ENCODE measurements at places on chromosomes 6 and 20.

GRCh38 chr20:8515810-8516435 is 383.9 kb downstream of the PLCB1 start:
- DNase-seq: no peak

GRCh38 chr6:52000064-52000463 is 87.3 kb downstream of the PKHD1 start:
- no peak for DNase-seq

DNA sequence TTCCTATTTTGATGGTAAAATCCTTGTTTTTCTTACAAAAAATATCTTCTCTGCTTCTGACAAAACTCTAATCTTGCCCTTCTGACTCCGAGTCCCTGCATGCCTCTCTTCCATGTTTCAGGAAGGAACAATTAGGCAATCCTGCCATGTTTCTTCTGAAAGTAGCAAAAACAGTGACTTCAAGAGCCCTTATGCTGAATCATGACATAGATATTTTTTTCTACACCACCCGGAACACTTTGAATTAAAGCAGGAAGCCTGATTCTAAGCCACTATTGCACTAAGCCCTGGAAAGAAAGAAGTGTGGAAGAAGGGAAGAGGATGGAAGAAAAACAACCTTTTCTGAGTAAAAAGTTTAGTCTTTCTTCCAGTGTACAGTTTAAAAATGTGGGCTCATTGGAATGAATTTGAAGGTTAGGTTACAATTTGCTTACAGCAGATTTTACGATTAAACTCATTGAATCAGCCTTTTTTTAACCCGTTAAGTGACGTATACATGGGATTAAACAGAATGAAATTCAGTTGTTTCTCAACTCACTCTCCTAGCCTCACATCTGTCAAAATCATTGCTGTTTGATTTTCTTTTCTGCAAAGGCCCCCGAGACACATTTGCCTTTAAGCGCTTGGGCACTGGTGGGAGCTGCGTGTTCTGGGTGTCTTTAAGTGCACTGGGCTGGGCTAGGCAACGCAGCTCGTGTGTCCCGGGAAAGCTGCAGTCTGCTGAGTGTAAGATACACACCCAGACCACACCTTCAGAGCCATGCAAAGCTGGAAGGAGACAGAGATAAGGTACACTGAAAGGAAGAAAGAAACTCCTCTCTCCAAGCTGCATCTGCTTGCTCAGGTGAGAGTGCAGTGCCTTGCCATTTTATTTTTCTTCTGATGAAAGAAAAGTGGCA is 159.4 kb upstream of the CITED2 start:
- DNase-seq: no peak

DNA sequence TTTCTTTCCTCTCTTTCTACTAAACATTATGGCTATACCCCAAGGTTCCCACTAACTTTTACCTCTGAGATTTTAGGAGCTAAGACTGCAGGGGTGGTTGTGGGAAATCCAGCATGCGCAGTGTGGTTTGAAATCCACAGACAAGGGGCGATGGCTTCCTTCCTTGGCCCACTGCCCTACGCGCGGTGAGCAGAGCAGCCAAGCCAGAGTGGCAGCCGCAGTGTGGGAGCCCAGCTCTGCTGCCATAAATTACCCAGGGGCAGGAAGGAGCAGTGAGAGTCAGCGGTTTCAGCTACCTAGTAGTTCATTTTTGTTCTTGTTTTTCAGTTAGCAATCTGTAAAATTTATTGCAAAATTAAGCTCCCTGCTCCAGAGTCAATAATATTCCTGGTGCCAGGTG is 101.4 kb downstream of the BMP2 start:
- DNase-seq: no peak

GRCh38 chr20:1618954-1619540 is 762 bp downstream of the SIRPB1 start:
- DNase-seq: no peak

- no peak for DNase-seq
Measured at GRCh38 chr6:36958775-36959554, 4.4 kb downstream of the PI16 start.

DNA sequence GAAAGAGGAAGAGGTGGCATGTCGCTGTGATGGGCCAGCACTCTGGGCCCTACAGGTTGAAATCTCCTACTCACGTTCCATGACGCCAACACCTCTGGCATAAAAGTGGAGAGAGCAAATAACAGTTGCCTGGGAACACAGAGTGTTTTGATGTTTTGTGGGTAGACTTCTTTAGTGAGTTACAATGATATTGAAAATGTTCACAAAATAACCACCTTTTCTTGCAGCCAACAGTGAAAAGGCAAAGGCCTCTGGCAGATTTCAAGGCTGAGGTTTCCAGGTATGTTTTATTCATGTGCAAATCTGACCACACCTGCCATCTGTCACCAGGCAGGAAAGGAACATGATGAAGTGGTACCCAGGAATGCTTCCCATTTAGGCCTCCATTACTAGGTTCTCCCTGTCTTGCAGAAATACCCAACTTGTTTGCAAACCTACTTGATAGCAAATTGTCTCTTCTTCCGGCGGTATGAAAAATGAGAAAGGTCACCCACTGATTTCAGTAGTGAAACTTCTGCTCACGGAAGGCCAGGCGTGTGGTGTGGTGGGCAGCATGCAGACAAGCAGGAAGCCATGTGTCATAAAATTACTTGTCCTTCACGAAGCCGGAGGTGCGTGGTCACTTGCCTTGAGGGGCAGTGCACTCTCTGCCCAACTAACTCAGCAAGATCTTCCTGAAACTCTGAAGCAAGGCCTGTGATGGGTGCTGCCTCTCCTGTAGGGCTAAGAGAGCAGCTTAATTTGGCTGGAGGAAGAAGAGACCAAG is 299.1 kb upstream of the PRDM1 start:
- DNase-seq: peak; percentile 29

DNA sequence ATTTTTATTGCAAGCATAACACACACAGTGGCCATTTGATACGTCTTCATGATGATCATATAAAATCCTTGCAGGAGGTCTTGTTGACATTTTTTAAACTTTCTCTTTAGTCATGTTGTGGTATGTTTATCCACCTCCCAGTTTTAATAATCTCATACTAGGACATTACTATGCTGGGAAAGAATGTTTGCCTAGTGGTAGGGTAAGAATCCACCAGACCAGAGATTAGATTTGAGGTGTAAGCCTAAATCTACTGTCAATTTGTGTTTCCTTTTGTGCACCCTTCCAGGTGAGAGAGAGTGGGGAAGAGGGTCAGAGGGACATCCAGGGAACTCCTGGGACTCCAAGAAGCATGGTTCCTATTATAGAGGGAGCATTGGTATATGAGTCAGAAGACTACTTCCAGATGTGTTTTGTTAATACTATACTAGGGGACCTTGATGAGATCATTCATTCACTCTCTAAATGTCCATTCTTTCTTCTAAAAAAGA is 298.3 kb upstream of the SASH1 start:
- no peak for DNase-seq

DNA sequence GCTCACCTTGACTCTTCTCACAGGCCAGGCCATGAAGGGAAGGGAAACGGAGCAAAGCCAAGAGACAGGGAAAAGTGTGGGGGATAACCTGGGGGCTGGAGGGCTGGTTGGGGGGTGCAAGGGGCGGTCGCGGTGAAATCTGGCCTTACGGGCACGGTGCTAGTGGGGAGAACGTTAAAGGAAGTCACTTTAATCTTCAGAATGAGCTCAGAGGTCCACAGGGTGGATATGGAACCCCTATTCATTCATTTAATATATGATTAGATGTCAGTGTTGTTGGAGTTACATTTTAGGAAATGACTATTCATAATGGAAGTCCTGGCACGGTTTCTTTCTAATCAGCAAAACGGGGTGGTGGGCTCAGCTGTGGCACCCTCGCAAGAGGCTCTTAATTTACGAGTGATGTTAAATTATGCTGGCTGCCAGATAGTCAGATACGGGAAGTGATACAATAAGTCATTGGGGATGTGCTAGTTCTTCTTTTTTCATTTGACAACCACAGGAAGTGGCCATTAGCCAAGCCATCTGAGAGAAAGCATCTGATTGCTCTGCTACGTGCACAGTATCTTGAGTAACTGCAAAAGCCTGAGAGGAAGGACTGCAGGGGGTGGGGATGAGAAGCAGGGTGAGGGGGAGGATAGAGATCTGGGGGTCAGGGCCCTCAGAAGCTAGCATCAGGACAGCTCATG is 253.0 kb downstream of the QKI start:
- no peak for DNase-seq

GRCh38 chr20:38181207-38181801 is 16.2 kb upstream of the TGM2 start:
- DNase-seq: no peak

GRCh38 chr6:41779336-41779735 is 364 bp downstream of the FRS3 start:
- DNase-seq: no peak

- no peak for DNase-seq
Measured at GRCh38 chr6:141587482-141588266, 545.1 kb upstream of the GJE1 start.

GRCh38 chr6:14436592-14437132 is 319.1 kb downstream of the CD83 start:
- DNase-seq: no peak

- DNase-seq: no peak
Measured at GRCh38 chr6:65790666-65791065, 83.6 kb upstream of the EYS start.

DNA sequence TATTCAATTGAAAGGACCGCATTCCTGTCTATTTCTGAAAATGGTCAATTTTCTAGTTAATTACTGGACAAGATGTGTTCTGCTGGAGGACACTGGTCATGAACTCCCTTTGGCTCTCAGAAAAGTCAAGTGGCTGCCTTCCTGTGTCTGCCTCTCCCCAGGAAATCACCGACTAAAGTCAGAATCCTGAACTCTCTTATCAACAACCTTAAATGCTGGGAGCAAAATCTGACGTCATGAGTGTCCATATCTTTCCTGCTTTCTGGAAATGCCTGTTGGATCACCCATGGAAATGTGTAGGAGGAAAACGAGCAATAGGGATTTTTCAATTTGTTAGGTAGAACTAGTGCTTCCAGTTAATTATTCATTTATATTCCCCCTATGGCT is 53.5 kb upstream of the PLCB1 start:
- no peak for DNase-seq

GRCh38 chr6:72916298-72916697 is 294.4 kb downstream of the KCNQ5 start:
- no peak for DNase-seq

GRCh38 chr20:51446230-51446629 is 96.3 kb downstream of the NFATC2 start:
- DNase-seq: no peak

GRCh38 chr20:42313704-42314103 is 695.5 kb upstream of the CHD6 start:
- DNase-seq: no peak

DNA sequence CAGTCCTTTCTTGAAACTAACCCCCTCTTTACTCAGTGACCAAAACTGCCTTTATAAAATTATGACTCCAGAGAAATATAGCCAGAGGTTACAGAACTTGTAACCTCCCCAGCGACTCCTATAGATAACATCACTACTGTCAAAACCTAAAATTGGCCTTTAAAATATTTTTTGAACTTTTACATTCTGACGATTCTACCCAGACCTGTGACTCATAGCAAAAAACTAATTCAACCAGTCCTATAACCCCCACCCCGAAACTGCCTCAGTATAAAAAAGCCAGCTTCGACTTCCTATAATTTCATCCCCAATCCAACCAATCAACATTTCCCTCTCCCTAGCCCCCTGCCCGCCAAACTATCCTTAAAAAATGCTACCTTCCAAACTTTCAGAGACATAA is 13.9 kb downstream of the JPH2 start:
- no peak for DNase-seq

DNA sequence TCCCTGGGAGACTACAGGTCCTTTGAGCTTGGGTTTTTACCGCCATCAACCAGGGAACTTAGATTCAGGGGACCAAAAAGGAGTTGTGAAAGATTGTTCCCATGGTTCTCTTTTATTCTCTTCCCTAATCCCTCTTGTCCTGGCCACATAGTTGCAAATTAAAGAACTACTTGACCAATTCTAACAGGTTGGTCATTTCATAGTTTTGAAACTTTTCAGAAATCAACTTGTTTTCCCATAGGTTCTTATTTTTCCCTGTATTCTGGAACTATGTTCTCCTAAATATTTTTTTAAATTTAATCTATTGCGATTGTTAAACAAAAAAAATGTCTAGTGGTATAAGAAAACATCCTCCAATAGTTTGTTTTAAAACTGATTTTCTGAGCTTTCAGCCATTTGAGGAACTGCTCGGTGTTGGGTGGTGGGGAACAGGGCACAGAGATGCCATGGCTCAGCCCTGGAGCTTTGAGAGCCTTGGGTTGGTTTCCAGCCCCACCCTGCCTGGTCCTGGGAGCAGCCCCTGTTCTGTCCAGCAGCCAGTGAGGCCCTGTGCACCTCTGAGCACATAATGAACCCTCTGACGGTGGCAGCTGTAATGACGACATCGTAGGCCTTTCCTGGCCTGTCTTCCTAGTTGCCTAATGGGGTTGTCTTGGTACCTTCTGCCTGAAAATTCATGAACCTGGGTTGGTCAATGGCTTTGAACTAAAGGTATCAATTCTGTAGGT is 53.5 kb downstream of the TBC1D7 start:
- DNase-seq: no peak

- DNase-seq: no peak
Measured at GRCh38 chr6:35413911-35414310, 38.2 kb upstream of the FANCE start.

GRCh38 chr20:57415771-57416170 is 24.6 kb downstream of the RBM38 start:
- DNase-seq: no peak

DNA sequence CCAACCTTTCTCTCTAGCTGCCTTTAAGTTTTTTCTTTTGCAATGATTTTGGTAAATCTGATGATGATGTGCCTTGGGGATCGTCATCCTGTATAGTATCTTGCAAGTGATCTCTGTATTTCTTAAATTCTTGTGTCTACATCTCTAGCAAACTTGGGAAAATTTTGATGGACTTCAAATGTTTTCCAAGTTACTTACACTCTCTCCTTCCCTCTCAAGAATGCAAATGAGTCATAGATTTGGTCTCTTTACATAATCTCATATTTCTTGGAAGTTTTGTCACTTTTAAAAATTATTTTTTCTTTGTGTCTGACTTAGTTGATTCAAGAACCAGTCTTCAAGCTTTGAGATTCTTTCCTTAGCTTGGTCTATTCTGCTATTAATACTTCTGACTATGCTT is 176.4 kb downstream of the TBC1D32 start:
- no peak for DNase-seq

DNA sequence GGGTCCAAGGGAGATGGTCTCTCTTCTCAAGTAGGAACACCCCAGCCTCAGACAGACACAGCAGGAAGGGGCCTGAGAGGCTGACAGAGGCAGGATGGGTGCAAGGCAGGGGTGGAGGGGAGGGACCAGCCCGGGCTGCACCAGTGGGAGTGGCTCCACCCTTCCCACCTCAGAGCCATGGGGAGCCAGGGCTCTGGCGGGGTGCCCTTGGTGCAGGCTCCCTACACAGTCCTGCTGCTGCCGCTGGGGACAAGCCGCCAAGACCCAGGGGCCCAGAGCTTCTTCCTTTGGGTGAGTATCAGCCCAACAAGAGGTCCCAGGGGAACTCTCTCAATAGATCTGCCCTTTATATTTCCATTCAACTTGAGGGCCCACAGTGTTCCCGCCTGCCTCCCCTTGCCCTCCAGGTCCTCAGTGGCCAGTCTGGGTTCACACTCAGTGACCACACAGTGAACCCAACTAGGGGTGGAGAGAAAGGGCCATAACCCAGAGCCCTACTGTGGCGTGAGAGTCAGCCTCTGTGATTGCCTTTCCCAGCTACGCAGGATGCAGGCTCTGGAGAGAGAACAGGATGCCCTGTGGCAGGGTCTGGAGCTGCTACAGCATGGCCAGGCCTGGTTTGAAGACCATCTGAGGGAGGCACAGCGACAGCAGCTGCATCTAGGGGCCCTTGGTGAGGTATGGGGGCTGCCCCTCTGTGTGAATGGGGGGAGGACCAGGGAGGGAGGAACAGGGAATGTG is 592 bp downstream of the SAPCD1 start:
- DNase-seq: no peak

GRCh38 chr20:58306421-58307261 is 2.9 kb upstream of the RAB22A start:
- DNase-seq: peak; percentile 55

All from stimulated activated CD8-positive, alpha-beta memory T cell treated with anti-CD3 and anti-CD28 coated beads, Interleukin-15, amount 100 ng/mL, for 48 hours (primary cell).